ENCODE measurements at places on chromosomes 5 and 9.

GRCh38 chr5:132422720-132423437 lies 53.4 kb downstream of the SLC22A5 start:
- no peak for DNase-seq

GRCh38 chr9:84059936-84060335 lies 79.3 kb downstream of the RMI1 start:
- no peak for DNase-seq

- no peak for DNase-seq
Observed at GRCh38 chr9:26175264-26175663, 497.0 kb upstream of the TUSC1 start.

- no peak for DNase-seq
Observed at GRCh38 chr5:76610196-76610595, 13.0 kb downstream of the F2RL2 start.

GRCh38 chr5:54869691-54870090 lies 115.7 kb downstream of the ESM1 start:
- DNase-seq = no peak

DNA sequence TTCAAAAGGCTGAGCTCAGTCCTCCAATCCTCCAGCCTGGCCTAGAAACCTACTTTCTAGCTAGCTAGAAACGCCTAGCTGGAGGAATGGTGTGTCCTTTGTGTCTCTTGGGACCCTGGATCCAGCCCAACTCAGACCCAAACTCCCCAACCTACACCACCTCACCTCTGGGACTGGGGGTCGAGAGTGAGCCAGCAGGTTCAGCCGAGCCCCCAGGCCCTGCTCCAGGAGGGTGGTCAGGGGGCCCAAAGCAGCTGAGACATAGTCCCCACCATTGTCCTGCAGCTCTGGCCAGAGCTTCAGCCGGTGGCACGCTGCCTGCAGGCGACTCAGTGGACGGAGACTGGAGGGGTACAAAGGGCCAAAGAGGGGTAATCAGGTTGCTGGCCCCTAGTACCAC lies 6.2 kb downstream of the NOL6 start:
- DNase-seq = no peak

Data from stimulated activated CD8-positive, alpha-beta memory T cell treated with anti-CD3 and anti-CD28 coated beads, Interleukin-15, amount 100 ng/mL, for 24 hours (primary cell).